ENCODE measurements at places on chromosomes 2 and 18.

DNA sequence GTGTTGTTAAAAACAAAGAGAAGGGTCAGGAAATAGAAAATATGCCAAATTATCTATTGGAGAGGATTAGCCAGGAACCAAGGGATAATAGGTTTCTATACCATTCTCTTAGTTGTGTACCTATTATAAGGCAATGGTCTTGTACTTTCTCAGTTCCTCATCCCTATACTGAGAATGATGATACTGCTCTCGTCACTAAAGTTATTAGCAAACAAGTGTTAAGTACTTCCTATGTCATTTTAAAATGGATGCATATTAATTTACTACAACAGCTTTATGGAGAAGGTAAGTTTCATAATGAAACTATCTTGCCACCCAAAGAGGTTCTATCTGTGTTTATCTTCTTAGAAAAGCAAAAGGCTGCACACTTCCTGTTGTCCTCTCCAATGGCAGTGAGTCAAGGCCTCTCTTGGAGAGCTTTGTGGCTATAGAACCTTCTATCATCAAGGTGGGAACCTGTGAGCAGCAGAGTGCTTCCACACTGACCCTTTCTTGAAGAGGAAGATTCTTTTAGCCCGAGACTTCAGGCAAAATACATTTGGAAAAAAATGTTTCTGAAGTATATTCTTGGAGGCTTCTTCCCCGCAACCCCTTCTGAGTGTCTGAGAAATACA, 460.7 kb upstream of the FANCL start:
- no peak for DNase-seq

- DNase-seq = no peak
Measured at GRCh38 chr2:26086155-26086637, 52.3 kb downstream of the RAB10 start.

GRCh38 chr2:95004287-95004686, 21.2 kb upstream of the MAL start:
- no peak for DNase-seq

GRCh38 chr2:160306985-160307384, 106.9 kb upstream of the ITGB6 start:
- no peak for DNase-seq

DNA sequence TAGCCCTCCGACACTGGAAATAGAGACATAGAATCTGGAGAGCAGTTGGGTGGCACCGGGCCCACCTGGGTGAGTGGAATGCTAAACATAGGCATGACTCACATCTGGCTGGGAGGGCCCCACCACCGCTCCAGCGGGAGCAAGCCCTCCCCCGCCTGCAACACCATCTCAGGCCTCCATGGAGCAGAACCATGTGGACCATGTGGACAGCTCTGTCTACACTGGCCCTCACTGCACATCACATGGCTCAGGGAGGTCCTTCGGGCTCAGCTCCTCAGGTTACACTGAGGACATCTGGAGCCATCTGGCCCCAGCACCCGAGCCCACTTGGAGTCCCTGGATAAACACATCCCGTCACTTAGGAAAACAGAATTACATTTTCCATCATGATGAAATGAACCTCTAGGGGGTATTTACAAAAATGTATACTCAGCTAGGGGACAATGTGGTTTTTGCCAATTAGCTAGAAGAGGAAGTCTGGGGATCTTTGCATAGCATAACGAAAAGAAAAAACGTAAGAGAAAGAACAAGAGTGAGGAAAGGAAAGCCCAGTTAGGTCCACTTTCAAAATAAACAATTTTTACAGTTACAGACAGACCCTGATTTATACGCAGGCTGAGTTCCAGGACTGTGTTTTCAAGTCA, 30.7 kb upstream of the MLPH start:
- DNase-seq = no peak

- DNase-seq = no peak
Measured at GRCh38 chr2:175187378-175187777, 5.9 kb upstream of the ATP5MC3 start.

- DNase-seq = no peak
Measured at GRCh38 chr18:9016633-9017166, 85.8 kb upstream of the NDUFV2 start.

- no peak for DNase-seq
Measured at GRCh38 chr2:175540421-175540820, 358.9 kb upstream of the ATP5MC3 start.

DNA sequence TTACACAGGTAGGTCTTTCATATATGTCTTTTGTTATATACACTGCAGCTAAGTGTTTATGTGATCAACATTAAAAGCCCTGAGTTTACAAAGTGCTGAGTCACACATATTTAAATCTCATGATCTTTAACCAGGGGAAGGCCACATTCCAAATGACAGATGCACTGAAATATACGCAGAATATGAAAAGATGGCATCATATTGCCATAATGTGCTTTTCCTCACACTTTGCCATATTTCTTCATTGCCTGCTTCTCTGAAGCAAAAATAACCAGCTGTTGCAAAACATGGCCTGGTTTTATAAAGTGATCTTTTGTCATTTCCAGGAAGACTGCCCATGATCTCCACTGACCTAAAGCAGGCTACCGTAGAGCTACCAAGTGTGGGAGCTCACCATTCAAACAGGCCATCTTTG, 93.5 kb upstream of the MAPRE2 start:
- DNase-seq = no peak

- no peak for DNase-seq
Measured at GRCh38 chr2:152440049-152440448, 105.1 kb downstream of the FMNL2 start.
